Thoracic aorta (tissue), 2 donors: ENCODE measurements at places on chromosomes 5 and 9. TPM values are rescaled to one million over a fixed set of nuclear protein-coding genes. Genes with fewer than 3 reads are reported as not detected.

GRCh38 chr5:136174021-136174659, 18.8 kb downstream of the SMIM32 start:
- H3K4me1 ChIP-seq = no peaks in the 10 kb centered on the region
- peaks cover 25% of the 10 kb centered on the region for H3K36me3 ChIP-seq
- H3K27me3 ChIP-seq = no peaks in the 10 kb centered on the region
- no peak for DNase-seq
- H3K27ac ChIP-seq = no peak overlapping the region

DNA sequence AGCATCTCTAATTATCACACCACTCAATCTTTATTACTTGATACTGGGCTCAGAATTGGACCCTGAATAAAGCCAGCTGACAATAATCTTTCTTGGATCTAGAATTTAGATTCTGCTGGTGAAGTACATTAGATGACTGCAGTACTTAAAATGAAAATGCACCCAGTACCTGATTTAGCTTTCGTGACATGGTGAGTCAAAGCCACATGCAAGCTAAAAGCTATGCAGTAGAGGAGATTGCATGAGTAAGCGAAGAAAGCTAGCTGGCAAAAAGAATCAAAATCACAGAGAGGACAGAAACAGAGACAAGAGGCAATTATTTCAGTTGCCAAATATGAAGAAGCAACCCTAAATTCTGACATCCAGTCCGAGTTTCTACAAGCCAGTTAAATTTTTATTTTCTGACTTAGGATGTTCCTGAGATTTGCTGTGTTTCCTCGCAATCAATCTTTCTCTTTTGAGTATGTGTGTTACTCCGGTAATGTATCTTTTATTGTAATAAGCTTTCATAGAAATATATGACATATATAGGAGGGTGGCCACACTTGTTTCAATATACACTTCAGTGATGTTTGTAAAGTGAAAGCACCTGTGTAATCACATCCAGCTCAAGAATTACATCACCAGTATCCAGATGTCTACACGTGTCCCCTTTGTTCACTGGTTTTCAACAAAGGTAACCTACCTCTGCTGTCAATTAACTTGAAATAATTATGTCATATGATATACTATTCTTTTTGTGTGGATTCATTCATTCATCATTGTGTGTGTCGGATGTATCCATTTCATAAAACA, 101.7 kb downstream of the CDH18 start:
- H3K27ac ChIP-seq = no peak overlapping the region
- H3K27me3 ChIP-seq = no peaks in the 10 kb centered on the region
- no peaks in the 10 kb centered on the region for H3K4me1 ChIP-seq
- no peak for DNase-seq

- H3K36me3 ChIP-seq = no peaks in the 10 kb centered on the region
- no peak for DNase-seq
- H3K27ac ChIP-seq = no peak overlapping the region
- no peaks in the 10 kb centered on the region for H3K27me3 ChIP-seq
- H3K4me1 ChIP-seq = no peaks in the 10 kb centered on the region
- H3K4me3 ChIP-seq = no peak overlapping the region
Measured at GRCh38 chr5:40667161-40667663, 12.5 kb upstream of the PTGER4 start.

ELAVL2 gene
- total RNA-seq = not detected

CER1 gene
- total RNA-seq = not detected
